Activated CD8-positive, alpha-beta memory T cell treated with anti-CD3 and anti-CD28 coated beads for 1 hour (primary cell): ENCODE measurements at places on chromosomes 3 and 15.

DNA sequence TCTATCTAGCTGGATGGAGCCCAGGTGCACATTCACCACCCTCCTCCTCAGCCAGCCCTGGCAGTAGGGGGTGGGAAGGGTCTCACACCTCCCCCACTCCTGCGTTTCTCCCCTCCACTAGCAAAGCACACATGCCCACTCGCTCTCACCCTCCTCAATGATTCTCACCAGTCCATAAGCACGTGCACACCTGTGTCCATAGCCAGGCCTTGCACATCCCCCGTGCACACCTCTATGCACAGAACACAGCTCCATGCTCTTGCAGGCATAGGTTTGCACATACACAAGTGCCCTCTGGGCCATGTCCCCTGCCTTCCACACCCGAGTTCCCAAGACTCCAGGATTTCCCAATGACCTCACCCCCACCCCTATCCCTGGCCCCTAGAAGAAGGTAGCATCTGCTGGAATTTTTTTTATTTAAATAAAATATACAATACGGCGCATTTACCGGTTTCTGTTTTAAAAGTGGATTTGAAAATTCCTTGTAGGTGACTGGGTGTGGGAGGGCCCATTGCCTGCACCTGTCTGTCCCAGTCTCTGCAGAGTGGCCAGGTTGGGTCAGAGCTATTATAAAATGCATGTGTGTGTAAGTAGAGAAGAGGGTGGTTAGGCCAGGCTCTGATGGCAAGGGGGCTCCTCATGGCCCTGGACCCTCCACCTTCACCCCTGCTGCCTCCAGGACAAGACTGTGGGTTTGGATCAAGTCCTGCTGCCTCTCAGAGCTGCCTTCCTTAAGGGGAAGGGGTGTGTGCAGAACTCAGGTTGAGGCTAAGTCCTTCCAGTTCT, 49.1 kb downstream of the HCN4 start:
- DNase-seq = no peak

- no peak for DNase-seq
Observed at GRCh38 chr15:61654002-61654740, 406.1 kb downstream of the VPS13C start.

- DNase-seq = no peak
Observed at GRCh38 chr3:168925568-168925967, 737.9 kb downstream of the MECOM start.

- DNase-seq = no peak
Observed at GRCh38 chr15:74758736-74759135, 10.1 kb downstream of the CYP1A2 start.

DNA sequence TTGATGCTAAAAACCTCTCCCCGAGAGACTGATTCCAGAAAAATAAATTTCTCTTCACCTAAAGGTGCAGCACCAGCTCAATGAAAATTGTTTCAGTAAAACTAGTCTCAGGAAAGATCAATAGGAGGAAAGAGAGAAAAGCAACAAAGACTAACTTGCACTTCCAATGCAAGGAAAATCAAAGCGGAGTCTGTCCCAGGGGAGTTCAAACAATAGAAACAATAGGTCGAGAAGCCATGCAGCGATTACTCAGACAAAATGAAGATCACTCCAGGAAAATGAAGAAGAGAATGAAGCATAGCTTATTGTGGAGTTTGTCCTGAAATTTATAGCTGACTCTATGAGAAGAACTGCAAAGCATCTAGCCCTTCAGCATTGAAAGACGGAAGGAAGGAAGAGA, 105.1 kb upstream of the FRMD4B start:
- DNase-seq = no peak

GRCh38 chr3:185175370-185175987, 22.6 kb upstream of the C3orf70 start:
- DNase-seq = no peak

DNA sequence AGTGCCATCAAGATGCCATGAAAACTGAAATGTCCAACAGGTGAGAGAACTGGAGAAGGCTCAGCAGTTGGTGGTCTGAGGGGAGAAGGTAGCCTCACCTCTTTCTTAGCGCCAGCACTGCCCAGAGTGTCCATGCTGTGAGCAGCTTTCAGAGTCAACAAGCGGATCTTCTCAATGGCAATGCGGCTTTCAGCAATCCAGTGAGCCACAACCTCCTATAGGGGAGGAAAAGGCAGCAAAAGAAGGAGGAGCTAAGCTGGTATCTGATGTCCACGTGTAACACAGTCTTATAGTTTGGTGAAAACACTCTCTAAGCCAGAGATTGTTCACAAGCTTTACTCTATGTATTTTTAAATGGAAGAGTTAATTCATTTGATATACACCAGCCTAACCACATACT, 36.1 kb upstream of the ACKR4 start:
- DNase-seq = no peak

- DNase-seq = no peak
Observed at GRCh38 chr3:141050576-141051442, at the start of gene SPSB4. Gene SPSB4 (plus strand): TSS chr3:141051347. CDS start chr3:141066105, 14,758 bp downstream.

- no peak for DNase-seq
Observed at GRCh38 chr15:27965546-27965945, 133.6 kb downstream of the OCA2 start.

GRCh38 chr3:2896308-2896939, 213.8 kb downstream of the IL5RA start:
- no peak for DNase-seq

GRCh38 chr3:78281381-78281780, 1241.5 kb downstream of the ROBO2 start:
- DNase-seq = no peak

DNA sequence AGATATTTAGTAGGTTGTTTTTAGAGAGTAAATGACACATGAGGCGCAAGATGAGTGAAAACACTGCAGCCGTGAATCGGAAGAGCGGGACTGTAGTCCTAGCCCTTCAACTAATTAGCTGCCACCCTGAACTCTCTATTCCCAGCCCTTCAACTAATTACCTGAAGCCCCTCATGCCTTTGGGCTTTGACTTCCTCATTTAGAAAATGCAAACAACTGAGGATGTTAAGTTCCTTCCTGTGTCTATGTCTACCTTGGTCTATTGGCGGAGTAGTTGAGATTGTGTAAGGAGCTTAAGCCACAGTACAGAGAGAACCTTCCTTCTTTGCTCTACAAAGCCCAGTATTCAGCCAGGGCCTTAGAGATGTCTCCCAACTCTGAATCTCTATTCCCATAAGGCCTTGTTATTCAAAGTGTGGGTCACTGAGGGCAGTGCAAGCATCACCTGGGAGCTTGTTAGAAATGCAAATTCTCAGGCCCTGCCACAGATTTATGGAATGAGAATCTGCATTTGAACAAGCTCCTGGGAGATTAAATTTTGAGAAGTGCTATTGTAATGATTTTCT, 71.8 kb upstream of the SCN5A start:
- DNase-seq = no peak

GRCh38 chr3:69180869-69181591, 58.6 kb upstream of the LMOD3 start:
- DNase-seq = no peak

DNA sequence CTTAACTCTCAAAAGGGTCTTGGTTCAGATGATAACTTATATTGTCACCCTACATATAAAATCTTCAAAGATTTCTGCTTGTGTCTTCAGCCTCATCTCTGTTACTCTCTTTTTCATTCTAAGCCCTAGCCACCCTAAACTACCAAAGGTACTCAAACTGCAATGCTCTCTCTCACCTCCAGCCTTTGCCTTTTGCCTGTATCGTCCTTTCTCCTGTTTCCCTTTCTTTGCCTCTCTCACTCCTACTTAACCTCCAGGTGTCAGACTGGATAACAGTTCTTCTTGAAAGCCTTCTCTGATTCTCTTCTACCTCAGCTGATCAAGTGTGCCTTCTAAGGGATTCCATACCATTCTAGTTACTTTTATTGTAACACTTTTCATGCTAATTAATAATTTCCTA, 149.8 kb downstream of the SERPINI1 start:
- DNase-seq = no peak

DNA sequence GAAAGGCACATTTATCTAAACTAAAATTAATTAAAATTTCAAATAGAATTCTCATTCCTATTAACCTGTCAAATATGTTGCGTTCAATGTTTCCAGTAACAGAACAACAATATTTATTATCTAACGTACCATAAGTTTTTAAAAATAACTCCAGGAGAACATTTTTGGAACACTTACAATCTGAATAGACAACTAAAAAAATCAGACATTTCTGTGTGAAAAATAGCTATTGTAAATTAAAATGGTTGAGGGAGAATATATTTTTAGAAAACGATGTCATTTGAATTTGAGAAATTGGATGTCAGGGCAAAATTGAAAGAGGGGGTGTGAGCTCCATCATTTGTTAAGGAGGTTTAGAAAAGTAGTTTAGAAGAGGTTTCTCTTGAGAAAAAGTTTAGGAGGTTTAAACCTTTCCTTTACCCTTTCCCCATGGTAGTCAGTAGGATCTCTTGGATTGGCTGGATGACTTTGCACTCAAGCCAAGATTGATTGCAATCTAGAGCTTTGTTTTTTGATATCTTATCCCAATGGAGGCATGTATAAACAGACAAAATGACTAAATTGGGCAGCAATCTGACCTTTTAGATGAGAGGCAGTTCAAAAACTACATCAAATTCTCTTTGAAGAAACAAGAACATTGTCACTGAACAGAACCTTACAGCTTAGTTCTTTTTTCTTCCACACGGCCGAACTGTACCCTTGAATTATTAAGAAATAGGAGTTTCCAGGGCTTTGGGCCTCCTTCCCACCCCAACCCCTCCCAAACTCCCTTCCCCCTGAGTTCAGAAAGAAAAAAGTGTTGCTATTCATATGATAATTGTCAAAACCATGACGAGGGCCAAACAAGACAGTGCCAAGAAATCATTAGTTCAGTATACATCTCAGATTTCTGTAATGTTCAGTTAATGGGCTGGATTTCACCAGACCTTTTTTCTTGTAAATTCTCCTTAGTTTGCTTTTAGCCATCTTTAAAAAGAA, 79.7 kb upstream of the CDIN1 start:
- no peak for DNase-seq

DNA sequence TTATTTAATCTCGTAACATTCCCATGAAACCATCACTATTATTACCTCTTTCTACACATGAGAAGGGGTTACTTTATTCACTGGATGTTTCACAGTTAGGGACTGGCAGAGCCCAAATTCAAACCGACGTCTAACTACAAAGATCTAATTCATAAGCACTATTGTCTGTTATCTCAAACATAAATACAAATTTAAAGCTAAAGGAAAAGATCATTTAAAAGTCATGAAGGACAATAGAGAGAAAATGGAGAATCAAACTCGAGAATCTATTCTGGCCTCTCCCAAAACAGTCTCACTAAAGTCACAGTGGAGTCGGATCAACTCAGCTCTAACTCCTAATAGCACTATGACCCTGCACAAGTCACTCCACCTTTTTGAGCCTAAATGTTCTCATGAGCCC, 287.7 kb downstream of the ZIC4 start:
- DNase-seq = no peak

DNA sequence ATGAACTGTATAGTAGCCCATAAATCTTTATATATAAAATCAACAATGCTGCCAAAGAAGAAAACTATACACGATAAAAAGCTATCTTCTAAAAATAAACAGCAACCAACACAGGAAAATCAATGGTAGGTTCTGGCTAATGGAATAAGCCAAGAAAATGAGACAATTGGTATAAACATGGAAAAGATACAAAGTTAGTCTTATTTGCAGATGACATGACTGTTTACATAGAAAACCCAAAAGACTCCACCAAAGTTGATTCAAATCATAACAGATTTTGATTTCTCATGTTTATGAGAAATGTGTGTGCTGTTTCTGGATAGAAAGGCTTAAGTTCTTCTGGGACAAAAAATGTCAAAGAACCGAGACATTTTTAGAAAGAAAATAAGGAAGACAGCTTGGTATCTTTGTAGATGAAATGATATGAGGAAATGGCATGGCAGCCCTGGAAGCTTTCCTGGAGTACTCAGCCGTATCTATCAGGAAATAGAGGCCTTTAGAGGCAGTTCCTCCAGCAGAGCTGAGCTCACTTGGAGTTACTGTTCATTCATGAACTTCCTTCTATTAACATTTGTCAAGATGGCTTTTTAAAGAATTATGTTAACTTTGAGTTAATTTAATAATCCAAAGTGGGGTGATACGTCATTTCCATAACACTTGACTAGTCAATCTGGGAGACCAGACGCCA, 36.7 kb upstream of the VILL start:
- no peak for DNase-seq

GRCh38 chr3:39473452-39474125, 6.1 kb downstream of the MOBP start:
- DNase-seq = no peak

- DNase-seq = no peak
Observed at GRCh38 chr3:191237047-191237882, 38.2 kb downstream of the OSTN start.

DNA sequence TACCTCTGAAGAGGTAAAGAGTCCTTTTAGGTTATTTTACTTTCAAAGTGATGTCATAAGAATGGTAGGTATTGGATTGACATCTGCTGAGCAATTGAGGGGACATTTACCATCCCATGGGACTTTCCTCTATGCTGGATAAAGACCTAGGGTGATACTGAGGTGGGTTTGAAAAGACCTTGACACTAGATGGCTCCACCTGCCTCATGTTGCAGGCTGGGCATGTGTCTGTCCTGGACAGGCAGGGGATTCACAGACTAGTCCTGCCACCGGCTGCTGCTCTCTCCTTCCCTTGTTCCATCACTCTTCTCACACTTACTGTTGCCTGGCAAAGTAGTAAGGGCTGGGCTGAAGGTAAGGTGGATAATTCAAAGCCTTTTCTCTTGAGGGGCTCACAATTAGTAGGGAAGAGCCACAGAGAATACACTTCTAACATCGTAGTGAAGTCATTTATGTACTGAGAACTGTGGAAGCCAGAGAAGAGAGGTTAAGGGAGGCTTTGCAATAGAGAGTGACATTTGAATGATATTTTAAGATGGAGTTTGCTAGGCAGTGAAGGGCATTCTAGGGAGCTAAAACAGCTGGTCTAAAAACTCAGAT, 27.7 kb downstream of the TRAK1 start:
- no peak for DNase-seq

GRCh38 chr3:64667887-64668581, 19.8 kb downstream of the ADAMTS9 start:
- DNase-seq = no peak

GRCh38 chr15:86327230-86327865, 247.7 kb downstream of the AGBL1 start:
- DNase-seq = no peak

GRCh38 chr15:69976366-69976994, 121.2 kb downstream of the TLE3 start:
- DNase-seq = no peak

DNA sequence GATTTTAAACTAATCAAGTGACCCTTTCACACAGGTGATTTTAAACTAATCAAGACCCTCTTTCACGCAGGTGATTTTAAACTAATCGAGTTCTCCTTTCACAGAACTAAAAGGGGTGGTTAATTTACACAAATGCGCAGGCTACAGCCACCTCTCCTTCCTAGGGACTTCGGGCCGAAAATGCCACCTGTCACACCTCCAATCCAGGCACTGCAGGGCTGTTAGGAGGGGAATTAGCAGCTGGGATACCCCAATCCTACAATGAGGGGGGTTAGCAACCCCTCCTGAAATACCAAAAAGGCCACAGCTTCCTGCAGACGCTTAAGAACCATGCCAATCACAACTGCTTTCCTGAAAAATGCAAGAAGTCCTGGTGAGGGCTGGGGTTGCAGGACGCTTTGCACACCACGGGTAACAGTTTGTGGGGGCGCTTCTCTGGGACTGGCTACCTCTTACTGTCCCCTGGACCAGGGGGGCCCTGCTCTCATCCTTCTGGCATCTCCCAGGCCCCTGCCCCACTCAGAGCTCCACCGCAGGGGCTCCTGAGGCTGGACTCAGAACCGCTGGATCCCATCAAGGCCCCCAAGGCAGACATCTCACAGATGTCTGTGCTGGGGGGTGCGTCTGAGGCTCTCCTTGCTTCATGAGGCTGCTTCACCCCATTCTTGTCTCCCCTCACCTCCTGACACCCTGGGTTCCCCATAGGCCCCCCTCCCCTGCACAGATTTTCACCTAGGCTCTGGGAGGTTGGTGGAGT, 145.9 kb downstream of the OR4M2 start:
- no peak for DNase-seq
